Aorta (tissue), 5 donors: ENCODE measurements at places on chromosomes 1 and 21. TPM values are rescaled to one million over a fixed set of nuclear protein-coding genes. Genes with fewer than 3 reads are reported as not detected.

DNA sequence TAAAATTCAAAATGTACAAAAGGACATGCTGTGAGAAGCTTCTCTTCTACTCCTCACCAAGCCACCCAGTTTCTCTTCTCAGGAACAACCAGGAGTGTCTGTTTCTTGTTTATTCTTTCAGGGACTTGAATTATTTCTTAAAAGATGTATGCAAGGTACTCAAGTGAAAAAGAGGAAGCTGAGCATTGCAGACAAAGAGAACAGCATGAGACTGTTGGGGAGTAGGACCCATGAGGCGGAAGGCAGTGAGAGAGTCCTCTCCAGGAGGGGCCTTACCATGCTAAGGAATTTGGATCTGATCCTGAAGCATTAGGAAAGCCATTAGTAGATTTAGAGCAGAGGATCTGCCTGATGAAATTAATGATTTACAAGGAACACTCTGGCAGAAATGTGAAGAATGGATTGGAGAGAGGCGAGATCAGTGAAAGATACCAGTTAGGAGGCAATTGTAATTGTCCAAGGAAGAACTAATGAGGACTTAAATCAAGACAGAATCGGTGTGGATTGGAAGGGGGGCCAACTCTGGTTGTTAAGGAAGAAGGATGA, 14.7 kb upstream of the SSX2IP start:
- no peak for DNase-seq
- no peaks in the 10 kb centered on the region for H3K4me1 ChIP-seq
- H3K27ac ChIP-seq, result no peak overlapping the region
- no peak overlapping the region for H3K4me3 ChIP-seq
- no peaks in the 10 kb centered on the region for H3K27me3 ChIP-seq
- H3K36me3 ChIP-seq, result no peaks in the 10 kb centered on the region

GRCh38 chr1:21319447-21320407, 29.5 kb upstream of the ECE1 start:
- no peak overlapping the region for H3K4me3 ChIP-seq
- peak; percentile 68 for DNase-seq
- no peaks in the 10 kb centered on the region for H3K27me3 ChIP-seq
- H3K27ac ChIP-seq, result peak overlapping the region; percentile 84
- H3K4me1 ChIP-seq, result no peaks in the 10 kb centered on the region
- no peaks in the 10 kb centered on the region for H3K36me3 ChIP-seq

DNA sequence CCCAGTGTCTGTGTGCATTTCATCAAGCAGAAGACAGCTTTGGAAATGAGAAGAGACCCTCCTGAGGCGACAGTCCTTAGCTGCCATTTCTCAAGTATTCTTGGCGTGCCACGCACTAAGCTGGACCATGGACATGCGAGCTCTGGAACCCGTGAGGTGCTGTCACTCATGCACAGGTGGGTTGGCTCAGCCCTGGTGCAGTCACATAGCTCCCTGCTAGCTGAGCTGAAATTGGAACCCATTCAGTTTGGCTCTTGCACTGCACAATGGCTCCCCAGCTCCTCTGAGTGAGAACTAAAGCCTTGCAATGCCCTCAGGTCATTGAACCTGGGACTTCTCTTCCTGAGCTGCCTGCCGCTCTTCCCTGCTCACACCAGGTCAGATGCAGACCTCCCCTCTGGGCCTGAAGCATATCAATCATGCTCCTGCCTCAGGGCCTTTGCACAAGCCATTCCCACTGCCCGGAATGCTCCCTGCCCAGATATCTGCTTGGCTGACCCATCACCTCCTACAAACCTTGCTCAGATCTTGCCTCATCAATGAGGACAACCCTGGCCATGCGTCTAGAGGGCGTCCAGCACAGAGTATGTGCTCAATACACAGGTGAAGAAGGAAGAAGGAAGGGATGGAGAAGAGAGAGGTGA, 6.3 kb upstream of the SRARP start:
- H3K36me3 ChIP-seq, result no peaks in the 10 kb centered on the region
- H3K27ac ChIP-seq, result no peak overlapping the region

- no peaks in the 10 kb centered on the region for H3K4me1 ChIP-seq
- no peak for DNase-seq
- H3K27ac ChIP-seq, result no peak overlapping the region
- no peak overlapping the region for H3K4me3 ChIP-seq
- no peaks in the 10 kb centered on the region for H3K36me3 ChIP-seq
Measured at GRCh38 chr1:36782785-36783184, 251.5 kb downstream of the GRIK3 start.

Gene AGMAT
- 0.18 TPM for total RNA-seq

Gene PTPN7
- 3.4 TPM for total RNA-seq

Gene INAVA
- 0.45 TPM for total RNA-seq
